HS-5 (cell line): ENCODE measurements at places on chromosomes 12 and 14.

- no peak for DNase-seq
These were observed 168.4 kb upstream of the LRIG3 start for GRCh38 chr12:59088673-59089072.

DNA sequence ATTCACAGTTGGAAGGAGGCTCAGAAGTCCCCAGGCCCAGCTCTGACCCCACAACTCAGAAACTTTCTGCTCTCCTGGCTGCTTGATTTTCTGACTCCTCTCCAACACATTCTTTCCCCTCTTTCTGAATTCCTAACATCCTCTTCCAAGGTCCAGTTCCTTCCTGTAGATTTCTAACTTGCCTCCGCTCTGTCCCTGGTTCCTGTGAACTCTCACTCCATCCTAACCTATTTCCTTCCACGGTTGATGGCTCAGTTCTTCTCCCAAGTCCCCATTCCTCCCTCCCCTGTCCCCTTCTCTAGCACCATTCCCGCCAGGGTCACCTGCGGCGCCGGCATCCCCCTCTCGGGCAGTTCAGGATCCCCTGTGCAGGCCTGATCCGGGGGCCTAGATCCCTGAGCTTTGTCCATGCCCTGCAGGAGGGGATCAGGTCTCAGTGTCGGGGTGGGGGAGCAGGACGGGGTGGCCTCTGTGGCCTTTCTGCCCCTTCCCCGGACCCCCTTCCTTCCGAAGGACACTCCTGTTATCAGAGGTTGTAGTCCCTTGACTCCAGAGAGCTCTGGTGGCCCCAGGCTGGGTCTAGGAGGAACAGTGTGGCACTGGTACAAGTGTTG lies 6.0 kb upstream of the SLC22A17 start:
- DNase-seq, result no peak

DNA sequence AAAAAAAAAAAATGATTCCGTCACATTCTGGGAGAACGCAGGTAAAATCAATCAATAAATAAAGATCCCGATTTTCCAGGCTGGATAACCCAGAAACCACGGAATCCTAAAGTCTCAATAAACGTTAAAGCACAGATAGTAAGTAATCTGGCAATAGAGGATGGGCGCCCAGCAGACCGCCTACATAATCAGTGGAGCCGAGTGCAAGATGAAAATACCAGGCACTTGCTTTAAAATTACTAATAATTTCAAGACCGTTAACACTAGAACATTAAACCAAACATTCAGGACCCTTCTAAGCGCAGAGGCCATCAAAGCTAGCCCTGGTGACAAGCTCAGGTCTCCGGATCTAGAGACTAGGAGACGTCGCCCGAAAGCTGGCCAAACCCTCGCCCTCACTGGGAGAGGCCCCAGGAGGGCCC lies 1.2 kb upstream of the DCAF11 start:
- DNase-seq, result no peak

DNA sequence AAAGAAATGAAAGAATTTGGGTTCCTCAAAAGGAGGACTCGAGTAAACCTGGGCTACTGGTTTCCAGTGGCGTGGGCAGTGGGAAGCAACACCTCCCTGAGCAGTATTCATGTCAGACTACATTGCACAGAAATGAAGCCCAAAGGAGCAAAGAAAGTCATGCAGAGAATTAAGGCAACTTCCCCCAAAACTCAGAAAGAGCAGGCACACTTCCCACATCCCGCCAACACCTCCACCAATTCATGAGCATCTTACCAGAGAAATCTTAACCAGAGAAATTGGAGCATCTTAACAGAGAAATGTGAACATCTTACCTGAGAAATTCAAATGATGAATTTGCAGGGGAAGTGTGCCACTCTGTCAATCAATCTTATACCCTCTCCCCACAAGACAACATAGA lies 36.7 kb downstream of the SLC8A3 start:
- no peak for DNase-seq

GRCh38 chr12:11839091-11839641 lies 189.7 kb downstream of the ETV6 start:
- no peak for DNase-seq

DNA sequence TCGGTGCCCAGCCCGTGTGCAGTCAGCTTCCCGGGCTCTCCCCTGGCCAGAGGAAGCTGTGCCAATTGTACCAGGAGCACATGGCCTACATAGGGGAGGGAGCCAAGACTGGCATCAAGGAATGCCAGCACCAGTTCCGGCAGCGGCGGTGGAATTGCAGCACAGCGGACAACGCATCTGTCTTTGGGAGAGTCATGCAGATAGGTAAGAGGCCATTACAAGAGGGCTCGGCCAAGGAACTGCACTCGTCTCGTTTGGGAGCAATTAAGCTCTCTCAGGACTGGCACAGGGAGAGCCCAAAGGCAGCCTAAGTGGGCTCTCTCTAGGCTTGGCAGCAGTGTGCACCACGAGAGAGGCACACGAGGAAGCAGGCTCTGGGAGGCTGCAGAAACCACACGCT lies 3.7 kb downstream of the WNT5B start:
- DNase-seq, result no peak

- no peak for DNase-seq
These were observed 242.1 kb upstream of the NOS1 start for GRCh38 chr12:117603316-117604113.

DNA sequence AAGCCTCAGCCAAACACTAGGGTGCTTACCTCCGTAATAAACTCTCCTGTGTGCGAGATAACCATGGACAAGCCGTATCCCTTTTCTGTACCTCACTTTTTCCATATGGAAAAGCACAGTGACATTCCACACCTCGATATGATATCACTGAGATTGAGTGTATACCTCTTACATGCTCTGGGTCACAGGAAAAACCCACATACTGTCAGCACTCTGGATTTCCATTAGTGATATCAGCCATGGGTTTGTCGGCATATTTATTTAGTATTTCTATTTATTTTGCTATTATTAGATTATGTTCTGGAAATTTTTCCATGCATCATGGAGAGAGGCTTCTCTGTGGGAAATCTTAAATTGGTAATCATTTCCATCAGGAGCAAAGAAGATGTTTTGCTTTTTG lies 28.0 kb upstream of the DAAM1 start:
- no peak for DNase-seq

DNA sequence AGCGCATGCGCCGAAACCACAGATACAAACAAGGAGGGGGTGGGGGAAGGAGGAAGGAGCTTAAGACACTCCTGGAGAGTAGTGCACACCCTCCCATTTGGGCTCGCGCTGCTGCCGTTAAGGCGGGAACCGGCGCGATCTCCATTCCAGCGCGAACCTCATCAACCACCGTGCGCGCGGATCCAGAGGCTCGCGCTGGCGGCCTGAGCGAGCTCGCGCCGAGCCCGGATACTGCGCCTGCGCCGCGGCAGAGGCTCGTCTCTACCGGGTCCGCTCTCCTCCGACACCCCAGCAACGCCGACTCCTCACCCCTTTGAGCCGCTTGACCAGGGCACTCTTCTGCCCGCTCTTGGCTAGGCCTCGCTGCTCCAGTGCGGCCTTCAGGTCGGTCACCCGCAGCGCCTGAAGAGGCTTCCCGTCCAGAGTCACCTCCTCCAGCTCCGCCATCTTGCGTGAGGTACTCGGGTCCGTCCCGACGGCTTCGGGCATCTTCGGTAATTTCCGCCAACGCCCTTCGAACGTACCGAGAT lies at the start of gene ACIN1:
Gene ACIN1 (minus strand): TSS at position 471 of the 530 bp plus-strand sequence. CDS start 24 bp downstream, at position 447.
- DNase-seq, result peak; percentile 60

DNA sequence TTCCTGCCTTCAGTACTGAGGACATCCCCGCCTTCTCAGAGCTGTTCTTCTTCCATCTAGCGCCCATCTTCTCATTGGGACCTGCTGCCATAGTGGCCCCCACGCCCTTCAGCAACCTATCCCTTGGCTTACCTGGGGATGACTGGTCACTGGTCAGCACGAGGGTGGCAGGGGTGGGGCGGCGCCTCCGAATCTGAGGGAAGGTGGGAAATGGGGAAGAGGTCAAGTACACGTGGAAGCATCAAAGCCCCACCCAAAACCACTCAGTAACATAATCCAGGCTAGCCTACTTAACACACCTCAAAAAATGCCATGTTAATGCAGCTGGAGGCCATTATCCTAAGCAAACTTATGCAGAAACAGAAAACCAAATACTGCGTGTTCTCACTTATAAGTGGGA lies 4.3 kb downstream of the PPP1R1A start:
- DNase-seq, result no peak

- peak; percentile 68 for DNase-seq
These were observed 27.0 kb upstream of the ESRRB start for GRCh38 chr14:76348898-76349297.

DNA sequence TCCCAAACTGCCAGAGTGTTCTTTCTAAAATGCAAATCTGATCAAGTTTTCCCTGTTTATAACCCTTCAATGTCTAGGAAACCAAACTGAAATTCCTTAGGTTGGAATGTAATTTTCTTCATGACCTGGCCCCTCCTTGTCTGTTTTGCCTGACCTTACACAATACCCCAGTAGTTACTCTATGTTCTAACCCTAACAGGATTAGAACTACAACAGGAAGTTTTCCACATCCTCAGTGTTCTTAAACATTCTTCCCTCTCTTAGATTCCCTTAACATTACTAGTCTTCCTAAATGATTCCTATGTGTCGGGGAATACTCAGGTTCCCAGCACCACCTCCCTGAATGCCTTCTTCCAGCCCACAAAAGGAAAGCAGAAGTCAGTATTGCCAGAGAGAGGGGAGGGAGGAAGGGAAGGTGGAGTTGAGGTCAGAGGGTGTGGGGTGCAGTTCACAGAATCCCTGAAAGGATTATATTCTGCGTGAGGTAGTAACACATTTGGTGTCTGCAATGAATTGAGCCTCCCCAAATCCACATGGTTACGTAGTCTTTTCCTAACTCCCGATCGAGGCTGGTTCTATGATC lies 72.6 kb downstream of the BBS10 start:
- DNase-seq, result no peak

DNA sequence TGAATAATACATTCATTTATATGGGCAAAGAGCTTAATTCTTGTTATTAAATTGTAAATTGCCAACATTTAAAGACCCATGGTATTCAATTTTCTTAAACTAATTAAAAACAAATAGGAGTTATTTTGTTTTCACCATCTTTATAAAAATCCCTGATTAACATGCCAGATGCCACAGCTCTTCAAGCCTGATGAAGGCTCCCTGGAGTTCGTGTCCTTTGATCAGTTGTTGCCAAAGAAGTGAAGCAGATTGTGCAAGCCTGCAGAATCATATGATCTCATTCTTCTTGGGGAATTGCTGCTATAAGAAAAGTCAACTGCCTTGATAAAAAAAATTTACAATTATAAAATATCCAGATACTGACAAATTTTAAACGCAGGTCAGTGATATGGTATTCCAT lies 288.3 kb upstream of the PPFIA2 start:
- DNase-seq, result no peak

GRCh38 chr12:108231109-108231905 lies 102.2 kb downstream of the WSCD2 start:
- DNase-seq, result no peak

GRCh38 chr12:99277591-99278379 lies 369.8 kb upstream of the GARIN6 start:
- no peak for DNase-seq

- no peak for DNase-seq
These were observed 38.8 kb upstream of the NT5DC3 start for GRCh38 chr12:103879878-103880277.

GRCh38 chr14:97361958-97362357 lies 564.8 kb downstream of the VRK1 start:
- DNase-seq, result no peak
